ENCODE measurements at places on chromosomes 16 and 17.
A peak's percentile ranks its signal among the peaks of the same experiment; 100 is the strongest.

GRCh38 chr17:72529386-72529785 is 408.6 kb downstream of the SOX9 start:
- DNase-seq = no peak

GRCh38 chr17:64081802-64082799 is 47.8 kb downstream of the ERN1 start:
- no peak for DNase-seq

DNA sequence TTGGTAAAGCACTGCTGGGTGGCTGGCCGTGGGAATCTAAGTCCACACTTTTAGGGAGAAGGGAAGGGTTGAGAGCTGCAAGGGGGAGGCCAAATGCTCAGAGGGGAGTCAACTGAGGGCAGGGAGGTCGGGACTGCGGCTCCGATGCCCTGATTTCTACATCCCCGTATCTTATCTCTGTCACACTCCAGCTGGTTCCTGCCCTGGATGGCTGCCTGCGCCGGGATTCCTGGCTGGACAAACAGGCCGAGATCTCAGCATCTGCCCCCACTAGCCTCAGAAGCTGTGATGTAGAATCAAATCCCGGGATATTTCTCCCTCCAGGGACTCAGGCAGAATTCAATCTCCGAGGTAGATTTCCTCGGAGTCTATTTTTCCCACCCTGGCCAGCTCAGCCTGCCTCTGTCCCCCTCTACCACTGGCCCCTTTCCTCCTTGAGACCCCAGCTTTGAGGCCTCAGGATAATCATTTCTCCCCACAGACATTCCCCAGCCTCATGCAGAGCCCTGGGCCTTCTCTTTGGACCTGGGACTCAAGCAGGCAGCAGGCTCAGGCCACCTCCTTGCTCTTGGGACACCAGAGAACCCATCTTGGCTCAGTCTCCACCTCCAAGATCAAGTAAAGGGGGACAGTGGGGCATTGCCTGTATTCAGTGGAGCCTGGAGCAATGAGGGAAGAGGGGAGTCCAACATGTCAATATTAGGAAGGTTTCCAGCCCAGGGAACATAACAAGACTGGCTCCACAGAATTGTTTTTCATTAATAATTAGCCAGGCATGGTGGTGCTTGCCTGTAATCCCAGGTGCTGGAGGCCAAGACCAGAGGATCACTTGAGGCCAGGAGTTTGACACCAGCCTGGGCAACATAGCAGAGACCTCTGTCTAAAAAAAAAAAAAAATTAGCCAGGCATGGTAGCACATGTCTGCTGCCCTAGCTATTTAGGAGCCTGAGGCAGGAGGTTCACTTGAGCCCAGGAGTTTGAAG is 1.8 kb downstream of the SHBG start:
- no peak for DNase-seq

GRCh38 chr17:80986816-80987475 is 4.7 kb upstream of the CHMP6 start:
- no peak for DNase-seq

GRCh38 chr17:4189280-4189679 is 46.3 kb downstream of the CYB5D2 start:
- no peak for DNase-seq

DNA sequence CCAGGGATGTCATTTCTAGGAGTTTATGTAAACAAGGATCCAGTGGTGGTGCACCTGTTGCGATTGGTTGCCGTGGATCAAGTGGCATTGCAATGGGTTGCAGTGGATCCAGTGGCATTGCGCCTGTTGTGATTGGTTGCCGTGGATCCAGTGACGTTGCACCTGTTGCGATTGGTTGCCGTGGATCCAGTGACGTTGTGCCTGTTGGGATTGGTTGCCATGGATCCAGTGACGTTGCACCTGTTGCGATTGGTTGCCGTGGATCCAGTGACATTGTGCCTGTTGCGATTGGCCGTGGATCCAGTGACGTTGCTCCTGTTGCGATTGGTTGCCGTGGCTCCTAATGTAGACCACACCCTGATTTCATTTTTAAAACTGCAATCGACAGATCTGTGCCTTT is 56.2 kb upstream of the CRISPLD2 start:
- DNase-seq = no peak

DNA sequence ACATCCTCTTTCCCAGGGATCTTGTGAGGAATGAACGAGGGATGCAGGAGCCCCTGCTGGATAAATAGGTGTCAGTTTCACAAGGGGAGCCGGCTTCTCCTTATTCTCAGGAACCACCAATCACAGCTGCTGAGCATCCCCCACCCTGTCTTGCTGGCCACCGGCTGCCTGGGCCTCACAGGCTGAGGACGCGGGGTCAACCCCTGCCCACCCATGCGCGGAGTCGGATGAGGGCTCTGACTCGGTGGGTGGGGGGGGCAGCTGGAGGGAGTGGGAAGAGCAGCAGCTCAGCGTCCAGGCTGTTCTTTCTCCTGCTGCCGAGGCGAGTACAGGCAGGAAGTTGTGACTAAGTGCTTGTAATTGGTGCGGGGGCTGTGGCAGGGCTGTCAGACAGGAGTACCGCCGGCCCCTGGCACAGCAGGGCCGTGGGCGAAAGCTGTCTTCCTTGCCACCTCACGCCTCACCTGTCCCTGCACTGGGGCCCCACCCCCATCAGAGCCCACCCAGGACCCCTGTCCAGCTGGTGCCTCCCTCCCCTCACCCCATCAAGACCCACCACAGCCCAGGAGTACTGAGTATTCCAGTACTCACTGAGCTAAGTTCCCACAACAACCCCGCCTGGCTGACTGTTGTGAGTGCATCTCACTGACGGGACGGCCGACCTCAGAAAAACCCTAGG is 11.0 kb upstream of the DPEP1 start:
- no peak for DNase-seq

DNA sequence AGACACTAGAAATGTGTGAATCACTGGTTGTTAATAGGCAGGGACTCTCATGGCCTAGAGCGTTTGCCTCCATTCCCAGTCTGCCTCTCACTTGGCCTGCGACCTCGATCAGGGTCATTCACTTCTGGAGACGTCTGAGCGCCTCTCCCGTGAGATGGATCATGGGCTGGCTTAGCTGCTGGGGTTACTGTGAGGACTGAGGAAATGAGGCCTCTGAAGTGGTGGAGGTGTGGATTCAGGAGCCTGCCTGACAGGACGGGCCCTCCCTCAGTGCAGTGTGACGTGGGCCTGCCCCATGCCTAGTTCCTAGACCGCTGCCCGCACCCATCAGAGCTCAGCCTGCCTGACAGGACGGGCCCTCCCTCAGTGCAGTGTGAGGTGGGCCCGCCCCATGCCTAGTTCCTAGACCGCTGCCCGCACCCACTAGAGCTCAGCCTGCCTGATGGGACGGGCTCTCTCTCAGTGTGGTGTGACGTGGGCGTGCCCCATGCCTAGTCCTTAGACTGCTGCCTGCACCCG is 61.9 kb downstream of the BANP start:
- DNase-seq = no peak

DNA sequence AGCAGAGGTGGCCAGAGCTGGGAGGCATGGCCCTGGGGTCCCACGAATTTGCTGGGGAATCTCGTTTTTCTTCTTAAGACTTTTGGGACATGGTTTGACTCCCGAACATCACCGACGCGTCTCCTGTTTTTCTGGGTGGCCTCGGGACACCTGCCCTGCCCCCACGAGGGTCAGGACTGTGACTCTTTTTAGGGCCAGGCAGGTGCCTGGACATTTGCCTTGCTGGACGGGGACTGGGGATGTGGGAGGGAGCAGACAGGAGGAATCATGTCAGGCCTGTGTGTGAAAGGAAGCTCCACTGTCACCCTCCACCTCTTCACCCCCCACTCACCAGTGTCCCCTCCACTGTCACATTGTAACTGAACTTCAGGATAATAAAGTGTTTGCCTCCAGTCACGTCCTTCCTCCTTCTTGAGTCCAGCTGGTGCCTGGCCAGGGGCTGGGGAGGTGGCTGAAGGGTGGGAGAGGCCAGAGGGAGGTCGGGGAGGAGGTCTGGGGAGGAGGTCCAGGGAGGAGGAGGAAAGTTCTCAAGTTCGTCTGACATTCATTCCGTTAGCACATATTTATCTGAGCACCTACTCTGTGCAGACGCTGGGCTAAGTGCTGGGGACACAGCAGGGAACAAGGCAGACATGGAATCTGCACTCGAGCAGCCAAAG is 2.3 kb downstream of the CSF3 start:
- DNase-seq = no peak

- DNase-seq = no peak
Measured at GRCh38 chr17:12342609-12343435, 322.1 kb downstream of the MAP2K4 start.

- DNase-seq = no peak
Measured at GRCh38 chr16:56414366-56414765, 11.0 kb downstream of the AMFR start.

GRCh38 chr17:65173284-65173793 is 36.2 kb downstream of the RGS9 start:
- peak; percentile 29 for DNase-seq

DNA sequence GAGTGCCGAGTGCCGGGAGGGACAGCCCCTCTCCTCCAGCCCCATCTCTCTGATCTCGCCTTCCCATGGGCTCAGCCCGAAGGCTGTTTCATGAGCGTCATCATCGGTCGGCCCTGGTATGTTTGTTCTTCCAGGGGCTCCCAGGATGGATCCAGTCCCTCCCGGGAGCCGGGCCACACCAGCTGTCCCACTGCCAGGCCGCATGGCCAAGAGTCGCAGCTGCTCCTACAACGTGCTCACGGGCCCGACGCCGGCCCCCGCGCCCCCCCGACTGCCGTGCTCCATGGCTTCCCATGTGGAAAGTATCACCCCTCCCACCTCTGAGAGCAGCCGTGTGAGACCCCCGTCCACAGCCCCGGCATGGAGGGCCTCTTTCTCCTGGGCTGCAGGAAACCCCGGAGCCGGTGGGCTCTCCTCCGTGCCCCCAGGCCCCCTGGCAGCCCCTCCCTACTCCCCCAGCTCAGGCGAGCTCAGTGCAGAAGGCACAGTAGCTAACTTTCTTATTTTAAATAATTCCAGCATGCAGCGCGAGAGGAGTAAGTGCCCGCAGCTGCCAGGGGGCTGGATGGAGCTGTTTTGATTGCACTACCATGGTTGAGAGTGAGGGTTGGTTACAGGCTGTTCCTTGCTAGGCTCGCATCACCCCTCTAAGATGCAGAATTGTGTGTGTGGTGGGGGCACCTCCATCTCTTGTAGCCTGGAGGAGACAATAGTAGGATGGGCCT is 26.6 kb upstream of the GSE1 start:
- DNase-seq = no peak

- no peak for DNase-seq
Measured at GRCh38 chr17:60160829-60161501, 11.2 kb downstream of the CA4 start.

- no peak for DNase-seq
Measured at GRCh38 chr16:9081843-9082242, 9.6 kb upstream of the HAPSTR1 start.

DNA sequence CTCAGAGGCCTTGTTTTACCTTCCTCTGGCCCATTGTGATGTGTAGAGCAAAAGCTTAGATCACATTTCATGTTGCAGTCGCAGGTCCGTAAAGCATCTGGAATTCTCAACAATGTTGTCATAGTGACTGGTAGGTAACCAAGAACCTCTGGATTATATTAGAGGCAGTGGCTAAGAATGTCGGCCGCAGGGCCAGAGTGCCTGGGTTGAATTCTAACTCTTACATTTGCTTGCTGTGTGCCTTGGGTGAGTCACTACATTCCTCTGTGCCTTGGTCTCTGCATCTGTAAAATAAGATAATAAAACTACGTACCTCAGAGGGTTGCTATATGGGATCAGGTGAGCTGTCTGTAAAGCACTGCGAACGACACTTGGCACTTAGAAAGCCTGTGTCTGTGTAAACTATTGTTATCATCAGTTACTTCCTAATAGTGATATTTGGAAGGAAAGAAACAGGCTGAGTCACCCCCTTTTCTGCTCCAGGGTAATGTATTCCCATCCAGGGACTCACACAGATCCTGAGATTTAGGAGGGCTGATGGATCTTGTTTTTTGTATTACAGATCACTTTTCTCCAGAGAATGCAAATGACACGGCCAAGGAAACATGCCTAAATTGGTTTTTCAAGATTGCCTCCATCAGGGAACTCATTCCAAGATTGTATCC is 52.2 kb downstream of the VPS35L start:
- no peak for DNase-seq

DNA sequence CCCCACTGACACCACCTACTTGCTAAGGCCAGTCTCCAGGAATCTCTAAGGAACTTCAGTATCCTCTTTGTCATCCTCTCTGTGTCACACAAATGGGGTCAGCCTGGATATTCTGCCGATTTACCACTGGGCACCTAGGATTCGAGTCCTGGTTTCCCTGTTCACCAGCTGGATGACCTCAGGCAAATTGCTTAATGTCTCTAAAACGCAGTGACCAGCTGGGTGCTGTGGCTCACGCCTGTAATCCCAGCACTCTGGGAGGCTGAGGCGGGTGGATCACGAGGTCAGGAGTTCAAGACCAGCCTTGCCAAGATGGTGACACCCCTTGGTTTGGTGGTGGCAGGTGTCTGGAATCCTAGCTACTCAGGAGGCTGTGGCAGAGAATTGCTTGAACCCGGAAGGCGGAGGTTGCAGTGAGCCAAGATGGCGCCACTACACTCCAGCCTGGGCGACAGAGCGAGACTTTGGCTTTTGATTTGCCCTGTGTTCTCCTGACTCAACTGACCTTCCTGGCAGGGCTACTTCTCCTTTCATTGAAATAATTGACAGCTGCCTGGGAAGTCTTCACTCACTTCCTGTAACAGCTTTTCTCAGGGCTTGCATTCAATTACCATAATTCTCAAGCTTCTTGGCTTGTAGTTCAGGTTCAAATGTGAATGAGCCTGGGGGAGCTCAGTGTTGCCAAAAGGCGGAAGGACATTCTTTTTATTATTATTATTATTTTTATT is 15.4 kb downstream of the SYCE1L start:
- DNase-seq = no peak

- DNase-seq = no peak
Measured at GRCh38 chr17:50207315-50207714, 5.9 kb upstream of the COL1A1 start.

DNA sequence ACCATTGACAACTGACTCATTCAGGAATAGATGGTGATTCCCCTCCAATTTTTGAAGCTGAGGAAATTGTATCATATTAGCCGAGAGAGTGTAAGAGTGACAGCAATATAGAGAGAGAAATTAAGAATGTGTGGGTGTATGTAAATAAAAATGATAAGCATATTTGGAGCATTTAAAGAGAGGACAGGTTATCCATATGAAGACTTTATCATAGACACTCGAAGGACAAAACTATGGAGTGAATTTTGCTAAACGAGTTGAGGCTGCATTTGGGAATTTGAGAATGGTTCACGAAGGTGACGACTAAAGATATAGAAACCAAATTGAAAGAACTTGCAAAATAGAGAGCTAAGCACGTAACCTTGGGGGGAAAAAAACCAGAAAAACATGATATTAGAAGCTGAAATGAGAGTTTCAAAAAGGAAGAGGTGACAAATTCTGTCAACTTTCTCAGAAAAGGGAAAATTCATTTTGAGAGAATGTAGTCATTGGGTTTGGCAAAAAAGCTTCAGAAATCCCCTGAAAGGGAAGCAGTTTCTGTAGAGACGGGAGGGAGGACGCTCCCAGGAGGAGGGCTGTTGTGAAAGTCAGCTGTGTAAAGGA is 129.7 kb downstream of the KCNJ2 start:
- no peak for DNase-seq

All from stimulated activated CD8-positive, alpha-beta memory T cell treated with anti-CD3 and anti-CD28 coated beads, Interleukin-7, amount 100 ng/mL, for 1 hour (primary cell).